Activated CD4-positive, alpha-beta T cell treated with anti-CD3 and anti-CD28 coated beads for 4 hours (primary cell): ENCODE measurements at places on chromosomes 16 and 17.

DNA sequence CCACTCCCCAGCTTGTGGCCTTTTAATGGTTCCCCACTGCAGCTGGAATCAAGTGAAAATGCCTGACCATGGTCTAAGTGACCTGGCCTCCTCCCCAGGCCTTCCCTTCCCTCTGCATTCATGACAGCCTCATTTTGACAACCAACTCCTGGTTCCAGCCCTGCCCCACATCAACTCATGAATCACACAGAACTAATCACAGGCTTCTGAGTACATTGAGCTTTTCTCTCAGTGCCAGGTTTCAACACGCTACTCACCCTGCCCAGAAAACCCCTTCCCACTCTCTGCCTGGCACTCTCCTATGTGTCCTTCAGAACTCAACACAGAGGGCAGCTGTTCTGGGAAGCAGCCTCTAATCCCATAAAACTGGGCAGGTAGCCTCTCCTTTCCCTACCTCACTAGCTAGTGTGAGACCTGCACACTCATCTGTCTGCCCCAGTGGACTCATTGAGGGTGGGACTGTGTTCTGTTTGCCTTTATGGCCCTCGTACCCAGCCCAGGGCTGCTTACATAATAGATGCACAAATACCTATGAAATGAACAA is 313.6 kb downstream of the GRIN2A start:
- no peak for DNase-seq

GRCh38 chr16:67443265-67443664 is 12.3 kb downstream of the HSD11B2 start:
- DNase-seq = no peak

- DNase-seq = no peak
Observed at GRCh38 chr17:29341726-29342125, 47.8 kb upstream of the NUFIP2 start.

- no peak for DNase-seq
Observed at GRCh38 chr17:21174186-21174585, 39.8 kb downstream of the TMEM11 start.

- DNase-seq = no peak
Observed at GRCh38 chr16:68764862-68765261, 27.8 kb downstream of the CDH1 start.

DNA sequence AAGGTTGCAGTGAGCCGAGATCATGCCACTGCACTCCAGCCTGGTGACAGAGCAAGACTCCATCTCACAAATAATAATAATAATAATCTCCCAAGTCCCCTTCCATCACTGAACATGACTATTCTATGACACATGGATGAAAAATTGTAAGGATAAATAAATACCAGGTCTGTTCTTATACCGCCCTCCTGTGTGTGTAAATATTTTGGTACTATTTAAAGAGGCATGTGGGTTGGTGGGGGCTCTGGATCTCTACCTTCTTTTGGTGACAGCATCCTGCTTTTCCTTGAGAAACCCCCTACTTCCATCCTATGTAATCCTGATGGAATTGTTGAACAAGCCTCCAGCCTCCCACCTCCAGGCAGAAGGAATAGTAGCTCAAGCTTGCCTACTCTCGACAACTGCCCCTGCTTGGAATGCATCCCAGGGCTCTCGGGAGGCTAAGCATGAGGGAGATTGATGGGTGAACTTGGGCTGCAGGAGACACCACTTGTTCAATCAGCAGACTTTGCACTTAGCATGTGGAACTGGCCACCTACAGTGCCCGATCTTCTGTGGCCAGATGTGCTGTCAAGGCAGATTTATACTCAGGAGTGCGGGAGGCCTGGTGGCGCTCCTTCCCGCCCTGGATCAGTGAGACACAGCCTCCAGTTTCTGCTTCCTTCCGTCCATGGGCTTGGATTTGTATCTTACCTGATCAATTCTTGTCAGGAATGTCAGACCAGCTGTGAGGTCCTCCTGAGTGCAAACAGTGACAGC is 287.4 kb downstream of the SLC39A11 start:
- no peak for DNase-seq

- no peak for DNase-seq
Observed at GRCh38 chr17:83174362-83175118, 95.1 kb downstream of the METRNL start.

GRCh38 chr17:48198950-48199541 is 91.5 kb downstream of the SNX11 start:
- no peak for DNase-seq

GRCh38 chr17:76079956-76080767 is 1.2 kb downstream of the ZACN start:
- no peak for DNase-seq

DNA sequence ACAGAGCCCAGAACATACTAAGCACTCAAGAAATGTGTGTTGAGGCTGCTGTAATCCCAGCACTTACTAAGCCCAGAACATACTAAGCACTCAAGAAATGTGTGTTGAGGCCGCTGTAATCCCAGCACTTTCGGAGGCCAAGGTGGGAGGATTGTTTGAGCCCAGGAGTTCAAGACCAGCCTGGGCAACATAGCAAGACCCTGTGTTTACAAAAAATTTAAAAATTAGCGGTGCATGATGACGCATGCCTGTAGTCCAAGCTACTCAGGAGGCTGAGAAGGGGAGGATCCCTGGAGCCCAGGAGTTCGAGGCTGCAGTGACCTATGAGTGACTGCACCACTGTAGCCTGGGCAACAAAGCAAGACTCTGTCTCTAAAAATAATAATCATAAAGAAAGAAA is 6.7 kb upstream of the ZDHHC1 start:
- DNase-seq = no peak

- no peak for DNase-seq
Observed at GRCh38 chr16:15783985-15784384, 72.8 kb downstream of the MYH11 start.

DNA sequence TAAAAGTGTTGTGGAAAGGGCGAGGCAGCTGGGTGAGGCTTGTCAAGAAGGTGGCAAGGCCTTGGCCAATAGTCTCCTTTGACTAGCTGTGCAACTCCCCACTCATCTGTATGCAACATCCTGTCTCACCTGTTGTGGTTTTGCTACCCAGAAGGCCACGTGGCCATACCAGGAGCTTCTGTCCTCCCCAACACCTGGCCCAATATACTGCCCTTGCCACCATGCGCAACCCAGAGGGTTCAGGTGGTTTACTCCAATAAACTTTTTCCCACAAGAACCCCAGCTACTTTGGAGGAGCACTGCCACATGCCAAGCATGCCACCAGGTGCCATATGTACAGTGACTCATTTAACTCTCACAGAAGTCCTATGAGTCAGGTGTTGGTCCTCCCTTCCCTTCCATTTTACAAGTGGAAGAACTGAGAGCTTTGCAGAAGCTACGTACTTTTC is 10.2 kb downstream of the MYO19 start:
- DNase-seq = no peak

DNA sequence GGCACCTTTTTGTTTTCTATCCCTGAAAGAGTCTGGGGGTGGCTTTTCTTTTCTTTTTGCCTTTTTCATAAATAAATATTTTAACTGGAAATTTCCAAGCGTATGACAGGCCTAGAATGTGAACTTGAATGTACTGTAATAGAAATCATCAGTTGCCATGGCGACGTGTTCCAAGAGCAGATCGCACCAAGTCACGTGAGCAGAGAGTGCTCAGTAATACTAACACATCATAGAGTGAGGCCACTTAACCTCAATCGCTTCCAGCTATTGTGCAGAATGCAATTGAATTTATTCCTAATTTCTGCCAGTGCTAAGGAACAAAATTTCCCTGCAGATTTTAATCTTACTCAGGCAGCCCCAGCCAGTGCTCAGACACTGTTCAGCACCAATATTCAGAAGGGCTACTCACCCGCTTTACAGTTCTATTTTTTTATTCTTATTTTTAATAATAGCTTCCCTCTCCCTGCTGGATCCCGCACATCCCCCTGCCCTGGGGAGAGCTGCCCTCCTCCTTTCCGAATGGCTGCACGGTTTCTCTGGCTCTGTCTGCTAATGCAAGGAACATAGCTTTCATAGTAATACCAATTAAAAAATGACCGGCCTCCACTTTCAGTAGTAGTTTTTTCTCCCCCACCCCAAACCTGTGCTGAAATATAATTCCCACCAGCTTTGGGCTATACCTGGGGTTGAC is 26.2 kb upstream of the PMFBP1 start:
- no peak for DNase-seq

GRCh38 chr16:35731341-35732040 is 2272.1 kb downstream of the TP53TG3F start:
- DNase-seq = no peak

DNA sequence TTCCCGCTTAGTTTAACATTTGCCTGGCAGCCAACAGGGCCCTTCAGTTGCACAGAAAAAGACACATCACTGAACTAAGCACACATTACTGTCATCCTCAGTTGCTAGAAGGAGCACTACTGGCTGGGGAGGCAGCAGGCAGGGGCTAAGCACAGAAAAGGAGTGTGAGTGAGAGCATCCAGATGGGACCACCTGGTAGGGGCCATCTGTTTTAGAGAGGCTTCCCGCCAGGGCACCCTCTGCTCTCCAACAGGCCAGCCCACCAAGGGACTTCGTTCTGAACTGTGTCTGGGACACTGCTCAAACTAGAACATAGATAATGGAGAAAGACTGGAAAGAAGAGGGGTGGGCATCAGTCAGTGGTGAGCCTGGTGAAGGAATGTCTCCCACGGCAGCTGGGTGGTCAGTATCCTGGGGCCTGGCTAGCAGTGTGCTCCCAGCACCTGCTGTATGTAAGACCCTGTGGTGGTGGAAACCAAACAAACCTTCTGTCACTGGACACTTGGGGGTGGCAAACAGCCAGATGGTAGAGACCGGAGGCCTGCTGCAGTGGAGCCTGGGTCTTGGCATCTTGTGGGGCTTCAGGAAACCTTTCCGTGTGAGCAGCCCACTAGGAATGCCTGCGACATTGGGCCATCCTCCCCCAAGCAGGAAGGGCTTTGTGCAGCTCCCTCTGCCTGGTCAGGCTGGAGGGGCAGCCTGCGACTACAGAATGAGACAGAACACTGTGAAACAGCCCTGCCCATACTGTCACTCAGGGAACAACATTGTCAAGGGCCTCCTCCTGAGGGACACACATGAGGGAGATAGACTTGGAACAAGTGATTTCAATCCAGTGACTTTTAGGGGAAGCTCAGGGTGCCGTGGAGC is 12.8 kb upstream of the RANGRF start:
- DNase-seq = no peak

- DNase-seq = no peak
Observed at GRCh38 chr17:19796457-19796856, 48.4 kb upstream of the ALDH3A1 start.

DNA sequence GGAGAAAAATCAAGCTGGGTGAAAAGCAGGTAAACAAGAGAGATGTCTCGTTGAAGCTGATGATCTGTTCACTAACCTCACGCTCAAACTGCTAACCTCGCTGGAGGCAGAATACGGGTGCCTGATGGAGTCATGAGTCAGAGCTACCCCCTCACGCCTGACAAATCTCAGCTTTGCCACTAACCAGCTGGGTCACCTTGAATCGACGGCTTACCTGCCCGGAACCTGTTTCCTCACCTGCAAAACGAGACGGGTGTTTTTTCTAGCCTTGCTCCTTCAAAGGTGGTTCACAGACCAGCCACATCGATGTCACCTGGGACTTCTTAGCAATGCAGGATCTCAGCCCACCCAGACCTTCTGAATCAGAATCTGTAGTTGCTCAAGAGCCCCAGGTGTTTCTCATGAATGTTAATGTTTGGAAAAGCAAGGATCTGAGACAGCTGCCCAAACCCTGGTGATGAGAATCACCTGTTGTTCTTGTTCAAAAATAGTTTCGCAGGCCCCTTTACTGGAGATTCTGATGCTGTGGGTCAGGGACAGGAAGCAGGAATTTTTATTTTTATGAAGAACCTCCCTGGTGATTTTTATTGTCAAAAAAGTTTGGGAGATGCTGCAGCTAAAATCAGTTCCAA is 56.9 kb downstream of the MARCHF10 start:
- DNase-seq = no peak

DNA sequence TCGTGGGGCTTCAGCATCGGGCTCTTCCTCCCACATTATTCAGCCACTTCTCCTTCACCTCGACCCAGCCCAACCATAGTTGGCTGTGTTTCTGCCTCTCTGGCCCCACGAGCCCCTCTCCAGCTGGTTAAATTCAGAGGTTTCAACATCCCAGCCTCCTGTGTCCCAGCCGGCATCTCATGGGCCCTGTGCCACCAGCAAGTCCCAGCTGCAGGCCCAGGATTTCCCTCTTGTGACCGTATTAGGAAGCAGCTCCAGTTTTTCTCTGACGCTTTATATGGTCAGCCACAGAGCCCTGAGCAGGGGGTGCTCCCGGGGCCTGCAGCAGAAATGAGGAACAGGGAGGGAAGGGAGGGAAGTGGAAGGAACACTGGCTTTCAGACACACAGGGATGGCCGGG is 27.4 kb downstream of the MYH11 start:
- DNase-seq = no peak

DNA sequence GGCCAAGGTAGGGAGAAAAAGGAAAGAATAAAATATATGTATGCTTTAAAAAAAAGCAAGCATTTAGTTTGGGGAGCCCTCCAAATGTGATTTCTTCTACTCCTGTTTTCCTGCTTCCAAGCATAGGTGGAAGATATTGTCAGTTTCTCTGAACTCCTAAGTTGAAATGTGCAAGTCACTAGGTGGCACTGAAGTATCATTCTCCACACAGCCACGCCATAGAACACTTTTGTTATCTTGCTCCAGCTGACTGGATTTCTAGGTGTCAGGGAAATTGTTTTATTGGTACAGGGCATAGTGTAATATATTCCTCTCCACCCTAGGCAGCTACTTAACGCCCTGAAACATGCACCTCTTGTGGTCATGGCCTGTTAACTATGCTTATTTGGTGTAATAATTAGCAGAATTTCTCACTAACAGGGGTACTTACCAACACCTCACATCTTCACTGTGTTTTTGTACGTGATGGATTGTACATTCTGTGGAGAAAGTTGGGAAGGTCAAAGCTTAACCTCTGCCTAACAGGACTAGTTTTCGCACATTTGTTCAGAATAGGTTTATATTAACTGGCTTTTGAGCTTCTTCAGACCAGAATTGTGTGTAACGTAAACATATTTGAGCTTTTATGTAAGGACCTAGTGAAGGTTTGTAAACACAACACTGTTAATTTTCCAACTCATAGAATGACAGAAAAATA is 69.3 kb downstream of the FTO start:
- DNase-seq = peak; percentile 9

GRCh38 chr17:81142301-81143199 is 22.8 kb upstream of the PVALEF start:
- peak; percentile 45 for DNase-seq

DNA sequence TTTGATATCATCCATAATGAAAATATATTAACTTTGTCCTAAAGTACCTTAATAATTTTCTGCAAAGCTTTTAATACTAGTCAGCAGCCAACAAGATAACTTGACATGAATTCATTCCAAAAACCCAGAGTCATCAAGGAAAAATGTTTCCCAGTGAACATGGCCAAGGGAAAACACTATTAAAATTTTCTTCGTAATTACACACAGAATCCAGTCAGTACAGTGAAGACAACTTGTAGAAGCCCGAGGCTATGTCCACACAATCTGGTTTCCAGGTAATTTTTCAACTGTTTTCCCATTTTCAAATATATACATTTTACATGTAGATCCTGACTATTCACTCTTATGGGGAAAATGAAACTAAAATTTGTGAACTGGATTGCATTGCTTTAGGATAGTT is 600.9 kb downstream of the CDH8 start:
- DNase-seq = no peak

GRCh38 chr17:15121426-15121825 is 143.7 kb downstream of the PMP22 start:
- DNase-seq = no peak

- no peak for DNase-seq
Observed at GRCh38 chr17:55436224-55437158, 14.9 kb upstream of the MMD start.
